Spinal cord (tissue), 10 donors: ENCODE measurements at places on chromosomes 4 and X.

- DNase-seq = no peak
Observed at GRCh38 chrX:68935362-68935761, 106.5 kb downstream of the EFNB1 start.

DNA sequence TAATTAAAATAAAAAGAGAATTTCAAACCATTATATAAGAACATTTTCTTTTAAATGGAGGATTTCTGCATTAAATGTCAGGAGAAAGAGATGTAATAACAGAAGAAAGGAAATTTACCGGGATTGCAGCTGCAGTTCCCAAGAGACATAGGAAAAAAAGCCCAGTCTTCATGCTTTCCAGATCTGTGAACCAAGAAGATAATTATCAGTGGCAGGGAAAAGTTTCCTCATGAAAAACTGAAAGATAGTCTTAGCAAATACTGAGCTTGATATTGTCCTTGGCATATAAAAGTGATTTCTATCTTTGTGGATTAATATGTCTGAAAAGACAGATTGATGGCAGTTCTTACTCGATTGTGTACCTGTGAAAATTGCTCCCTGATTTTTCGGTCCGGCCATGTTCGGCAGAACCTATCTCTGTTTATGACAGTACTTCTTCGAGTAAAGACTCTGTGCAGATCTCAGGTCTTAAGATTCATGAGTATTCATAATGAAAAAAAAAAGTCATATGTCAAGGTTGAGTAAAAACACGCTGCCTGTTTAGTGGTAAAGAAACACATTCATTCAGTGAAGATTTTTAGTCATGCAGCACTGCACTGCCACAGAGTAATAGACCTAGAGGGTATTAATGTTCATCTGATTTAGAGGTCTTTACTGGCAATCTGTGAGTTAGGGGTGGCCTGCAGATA, 29.6 kb downstream of the SPARCL1 start:
- DNase-seq = no peak

DNA sequence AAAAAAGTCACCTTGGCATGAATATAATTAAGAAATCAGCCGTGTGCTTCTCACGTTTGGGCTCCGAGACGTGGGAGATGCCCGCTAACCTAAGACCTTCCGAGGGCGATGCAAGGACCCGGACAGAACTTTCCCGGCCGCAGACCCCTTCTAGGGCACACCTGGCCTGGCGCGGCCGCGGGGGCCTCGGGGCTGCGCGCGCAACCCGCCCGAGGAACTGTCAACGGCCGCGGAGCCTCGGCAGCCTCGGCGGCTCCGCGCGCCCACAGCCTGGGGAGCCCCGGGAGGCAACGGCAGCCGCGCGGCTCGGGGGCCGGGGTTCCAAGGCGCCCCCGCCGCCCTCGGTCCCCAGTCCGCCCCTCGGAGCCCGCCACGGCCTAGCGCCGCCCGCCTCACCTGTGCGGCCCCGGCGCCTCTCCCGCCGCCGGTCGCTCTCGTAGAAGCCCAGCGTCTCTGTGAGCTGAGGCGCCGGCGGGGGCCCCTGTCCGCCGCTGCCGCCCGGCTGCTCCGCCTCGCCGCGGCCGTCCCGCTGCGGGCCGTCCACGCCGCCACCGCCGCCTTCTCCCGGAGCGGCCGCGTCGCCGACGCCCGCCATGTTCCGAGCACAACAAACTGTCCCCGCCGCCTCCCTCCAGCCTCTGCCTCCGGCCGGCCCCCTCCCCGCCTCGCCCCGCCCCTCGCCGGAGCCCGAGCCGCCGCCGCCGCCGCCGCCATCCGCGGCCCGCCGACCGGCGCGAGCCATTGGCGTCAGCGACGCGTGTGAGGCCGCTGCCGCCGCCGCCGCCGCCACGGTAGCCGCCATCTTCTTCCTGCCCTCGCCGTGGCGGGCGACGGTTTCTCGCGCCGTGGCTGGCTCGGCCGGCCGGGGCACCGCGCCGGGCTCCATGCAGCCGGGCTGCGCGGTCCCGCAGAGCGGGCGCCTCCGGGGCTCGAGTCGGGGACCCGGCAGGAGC, at the start of gene TAPT1:
Gene TAPT1 (minus strand): TSS at position 609 of the 953 bp plus-strand sequence. CDS start 14 bp downstream, at position 595.
- DNase-seq = peak; percentile 65

DNA sequence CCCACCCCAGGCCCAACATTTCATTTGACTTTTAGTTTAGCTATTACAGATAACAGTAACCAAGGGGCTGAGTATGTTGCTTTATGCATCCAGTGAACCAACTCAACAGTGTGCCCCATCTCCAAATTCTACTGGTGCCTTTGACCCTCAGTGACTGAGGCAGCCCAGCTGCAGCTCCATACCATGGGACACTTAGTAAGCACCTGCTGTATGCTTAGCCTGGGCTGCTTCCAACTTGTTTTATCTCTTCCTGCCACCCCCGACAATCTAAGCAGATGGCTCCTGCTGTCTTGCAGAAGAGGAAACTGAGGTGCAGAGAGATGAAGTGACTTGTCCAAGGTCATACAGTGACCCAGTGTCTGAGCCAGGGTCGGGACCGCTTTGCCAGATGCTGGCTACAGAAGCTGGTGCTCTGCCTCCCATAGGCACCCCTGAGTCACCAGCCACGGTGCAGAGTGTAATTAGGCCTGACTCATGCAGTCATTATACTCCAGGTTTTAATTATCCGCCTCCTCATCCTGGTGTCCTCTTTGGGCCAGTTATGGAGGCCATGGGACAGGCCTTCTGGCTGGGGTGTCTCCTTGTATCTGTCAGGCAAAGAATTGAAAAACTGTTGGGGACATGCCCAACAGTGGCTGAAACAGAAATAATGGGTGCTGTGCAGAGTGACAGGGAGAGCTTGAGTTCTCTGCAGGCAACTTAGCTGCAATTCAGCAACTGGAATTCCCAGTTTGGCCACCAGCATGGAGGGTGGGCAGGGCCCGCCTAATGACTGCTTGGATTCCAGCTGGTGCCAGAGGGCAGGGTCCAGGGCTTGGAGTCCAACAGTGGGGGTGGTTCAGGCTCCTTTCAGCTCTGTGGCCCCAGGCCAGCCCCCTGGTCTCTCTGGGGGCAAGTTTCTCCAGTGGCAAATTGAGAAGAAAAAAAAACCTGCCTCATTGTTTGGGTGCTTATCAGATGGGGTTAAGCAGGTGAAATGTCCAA, 8.2 kb upstream of the GPR78 start:
- no peak for DNase-seq

DNA sequence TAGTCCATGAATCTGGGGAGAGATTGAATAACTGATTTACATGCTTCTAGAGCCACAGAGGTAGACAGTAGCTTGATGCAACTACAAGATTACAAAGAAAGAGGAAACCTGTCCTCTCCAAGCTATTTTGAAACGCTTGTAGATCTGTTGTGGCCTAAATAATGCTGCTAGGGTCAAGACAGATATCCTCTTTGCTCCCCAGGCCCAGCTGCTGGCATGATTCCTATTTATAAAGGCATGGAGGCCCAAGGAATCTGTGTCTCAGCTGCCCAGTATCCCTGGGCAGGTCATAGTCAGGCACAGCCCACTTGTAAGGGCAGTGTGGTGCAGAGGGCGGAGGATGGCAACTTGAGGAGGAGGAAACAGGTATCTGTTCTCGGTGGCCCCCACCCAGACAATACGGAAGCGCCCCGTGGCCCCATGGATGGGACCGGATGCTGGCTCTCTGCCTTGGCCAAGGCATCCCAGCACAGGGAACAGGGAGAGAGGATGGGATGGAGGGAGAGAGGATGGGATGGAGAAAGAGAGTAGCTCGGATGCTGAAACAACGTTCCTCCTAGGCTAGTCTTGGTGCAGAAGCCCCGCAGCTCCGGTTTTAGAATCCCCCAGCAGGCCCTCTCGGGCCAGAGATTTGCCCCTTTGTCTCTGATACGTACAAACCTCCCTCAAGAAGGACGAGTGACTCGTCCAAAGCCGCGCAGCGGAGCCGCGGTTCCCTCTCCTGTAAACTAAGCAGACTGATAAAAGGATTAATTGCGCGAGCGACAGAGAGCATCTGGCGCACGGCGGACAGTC, 767 bp upstream of the SMIM20 start:
- no peak for DNase-seq

DNA sequence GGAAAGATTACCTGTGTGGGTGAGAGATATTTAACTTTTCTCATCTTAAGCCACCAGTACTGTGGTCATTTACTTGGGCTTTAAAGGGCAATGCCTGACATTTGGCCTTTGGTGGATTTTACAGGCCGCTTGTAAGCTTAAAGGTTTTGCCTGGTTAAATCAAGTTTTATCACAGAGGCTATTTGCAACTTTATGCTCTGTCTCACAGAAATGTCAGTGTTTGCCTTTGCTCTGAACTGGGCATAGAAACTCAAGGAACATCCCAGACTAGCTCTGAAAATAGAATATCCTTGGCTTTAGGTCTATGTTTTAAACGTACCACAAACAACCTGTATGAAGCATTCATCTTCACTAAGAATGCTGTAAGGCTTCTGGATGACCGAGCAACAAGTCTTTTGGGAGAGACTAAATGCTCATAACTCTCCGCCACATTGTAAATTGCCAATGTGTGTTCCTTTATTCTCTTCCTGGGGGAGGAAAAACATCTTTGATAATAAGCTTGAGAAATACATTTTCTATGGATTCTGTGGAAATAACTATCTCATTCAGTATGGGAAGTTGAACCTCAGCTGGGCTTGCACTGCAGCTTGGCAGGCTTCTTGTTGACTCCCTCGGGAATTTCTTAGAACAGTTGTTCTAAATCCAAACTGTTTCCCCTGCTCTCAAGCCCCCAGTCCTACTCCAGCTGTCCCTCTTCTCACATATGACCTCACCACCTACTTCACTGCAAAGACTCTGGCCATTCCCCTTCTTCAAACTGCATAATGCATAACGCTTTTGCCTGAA, 105.8 kb upstream of the WDR44 start:
- no peak for DNase-seq

DNA sequence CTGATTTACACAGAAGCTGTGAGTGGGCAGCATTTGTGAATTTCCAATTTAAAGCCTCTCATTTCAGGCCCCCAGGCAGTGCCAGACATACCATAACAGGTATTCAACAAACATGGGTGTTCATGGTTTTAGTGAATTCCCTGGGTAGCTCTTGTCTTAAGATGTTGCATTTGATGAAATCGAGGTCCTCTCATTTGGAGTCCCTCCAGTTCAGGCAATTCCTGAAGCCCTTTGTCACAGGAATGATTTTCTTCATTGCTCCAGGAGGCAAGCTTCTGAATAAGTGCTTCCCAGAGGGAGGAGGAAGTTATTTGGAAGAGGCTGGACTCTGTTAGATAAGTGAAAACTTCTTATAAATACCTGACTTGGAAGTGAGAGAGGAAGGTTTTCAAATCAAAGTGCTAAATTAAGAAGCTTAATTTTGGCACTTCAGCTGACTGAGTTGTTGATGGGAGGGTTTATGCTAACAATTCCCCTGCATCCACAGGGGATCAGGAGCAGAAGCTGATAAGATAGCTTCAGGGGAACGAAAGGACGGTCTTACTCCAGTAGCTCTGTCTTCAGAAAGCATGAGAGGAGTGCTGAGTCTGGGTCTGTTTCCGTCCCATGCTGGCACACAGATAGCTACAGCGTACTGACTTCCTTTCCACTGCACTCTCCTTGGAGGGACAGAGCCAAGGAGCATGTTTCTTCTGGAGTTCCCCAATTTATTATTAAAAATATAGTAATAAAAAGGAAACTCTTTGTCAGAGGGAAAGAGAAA, 543.1 kb downstream of the GBA3 start:
- DNase-seq = no peak

DNA sequence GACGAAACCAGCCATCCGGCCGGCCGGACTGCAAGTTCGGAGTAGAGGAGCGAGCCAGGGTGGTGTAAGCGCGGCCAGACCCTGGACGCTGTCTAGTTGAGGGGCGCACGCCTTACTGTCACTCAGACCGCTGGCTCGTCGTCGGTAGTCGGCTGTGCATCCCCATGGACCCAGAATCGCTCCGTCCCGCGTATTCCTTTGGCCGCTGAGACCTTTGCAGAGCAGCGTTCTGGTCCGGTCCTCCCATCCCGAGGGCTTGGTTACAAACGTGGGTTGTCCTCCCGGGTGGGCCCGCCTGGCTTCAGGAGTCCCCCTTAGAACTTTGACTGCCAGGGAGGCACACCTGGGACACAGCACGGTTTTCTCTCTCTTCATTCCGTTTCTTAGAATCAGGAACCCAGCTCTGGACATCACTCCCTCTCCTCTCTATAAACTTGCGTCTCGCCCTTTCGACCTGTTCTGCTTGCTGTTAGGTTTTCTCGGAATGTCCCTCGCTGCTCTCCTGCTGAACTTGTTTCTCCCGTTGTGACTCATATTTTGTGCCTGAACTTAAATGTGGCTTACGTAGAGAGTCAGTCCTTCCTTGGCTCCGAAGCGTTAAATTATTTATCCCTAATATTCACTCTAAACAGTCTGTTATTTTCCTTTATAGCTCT, 672 bp downstream of the PGM2 start:
- no peak for DNase-seq

DNA sequence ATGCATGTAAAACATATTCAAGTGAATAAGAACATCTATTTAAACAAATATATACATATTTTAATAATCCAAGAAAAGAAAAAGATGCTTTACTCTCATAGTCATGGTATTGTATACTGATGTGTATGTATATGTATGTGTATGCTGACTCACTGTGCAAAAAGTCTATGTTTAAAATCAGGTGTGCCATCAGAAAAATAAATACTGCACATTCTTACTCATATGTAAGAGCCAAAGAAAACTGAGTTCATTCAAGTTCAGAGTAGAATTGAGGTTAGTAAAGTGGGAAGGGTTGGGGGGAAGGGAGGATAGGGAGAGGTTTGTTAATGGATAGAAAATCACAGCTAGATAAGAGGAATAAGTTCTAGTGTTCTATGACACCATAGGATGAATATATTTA, 403.9 kb upstream of the SMIM31 start:
- DNase-seq = no peak

GRCh38 chr4:118287711-118288451, 64.9 kb downstream of the PRSS12 start:
- no peak for DNase-seq

DNA sequence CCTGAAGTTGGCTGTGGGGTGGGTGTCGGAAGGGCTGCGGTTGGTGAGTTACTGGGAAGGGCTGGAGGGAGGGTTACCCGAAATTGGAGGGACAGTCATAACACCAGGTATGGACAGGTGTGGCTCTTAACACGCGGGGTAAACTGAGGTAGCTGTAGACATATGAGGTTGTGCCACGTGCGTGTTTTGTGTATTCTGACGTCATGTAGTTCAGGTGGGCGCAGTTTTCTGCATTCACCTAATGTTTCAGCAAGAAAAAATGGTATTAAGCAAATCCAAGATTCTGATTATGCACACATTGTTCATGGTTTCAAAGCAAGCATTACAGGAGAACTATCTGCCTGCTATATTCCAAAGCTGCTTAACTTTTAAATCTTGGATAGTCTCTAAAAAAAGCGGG, 83.5 kb upstream of the GPM6B start:
- no peak for DNase-seq

DNA sequence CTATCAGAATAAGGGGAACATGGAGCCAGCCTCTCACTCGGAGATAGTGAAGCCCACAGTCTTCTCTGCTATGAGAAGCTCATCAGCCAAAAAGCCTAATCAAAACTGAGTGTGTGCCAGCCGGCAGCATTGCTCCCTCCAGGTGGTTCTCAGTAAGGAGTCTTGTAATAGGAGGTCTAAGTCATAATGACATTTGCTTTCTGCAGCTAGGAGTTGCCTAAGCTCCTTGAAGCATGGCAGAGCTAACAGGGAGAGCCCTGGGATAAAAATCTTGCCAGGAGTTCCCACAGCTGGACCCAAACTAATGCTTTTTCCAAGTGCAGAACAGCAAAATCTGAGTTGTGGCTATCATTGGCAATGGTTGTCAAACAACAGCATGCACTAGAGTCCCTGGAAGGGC, 245.2 kb downstream of the SPATA18 start:
- DNase-seq = no peak
